Neural crest cell (in vitro differentiated cells): ENCODE measurements at places on chromosomes 2 and 18. TPM values are rescaled to one million over a fixed set of nuclear protein-coding genes. Genes with fewer than 3 reads are reported as not detected.
A peak's percentile ranks its signal among the peaks of the same experiment; 100 is the strongest.

- peaks cover 56% of the 10 kb centered on the region for H3K4me1 ChIP-seq
- H3K27ac ChIP-seq = no peak overlapping the region
- no peak overlapping the region for H3K4me3 ChIP-seq
- no peaks in the 10 kb centered on the region for H3K27me3 ChIP-seq
- H3K36me3 ChIP-seq = peaks cover 1% of the 10 kb centered on the region
- no peak for DNase-seq
Measured at GRCh38 chr2:191318037-191318728, 73.0 kb downstream of the MYO1B start.

Gene HS1BP3
- 19.4 and 19.6 TPM in 2 replicates for total RNA-seq

DNA sequence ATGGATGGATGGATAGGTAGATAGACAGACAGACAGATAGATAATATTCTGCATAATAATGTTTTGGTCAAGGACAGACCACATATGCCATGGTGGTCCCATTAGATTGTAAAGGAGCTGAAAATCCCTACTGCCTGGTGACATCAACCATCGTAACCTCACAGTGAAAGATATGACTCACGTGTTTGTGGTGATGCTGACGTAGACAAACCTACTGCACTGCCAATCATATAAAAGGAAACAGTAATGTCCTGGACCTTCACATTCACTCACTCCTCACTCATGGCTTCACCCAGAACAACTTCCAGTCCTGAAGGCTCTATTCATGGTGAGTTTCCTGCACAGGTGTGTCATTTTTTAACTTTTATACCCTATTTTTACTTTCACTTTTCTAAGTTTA lies 202.9 kb upstream of the TPO start:
- H3K4me1 ChIP-seq = no peaks in the 10 kb centered on the region
- H3K27ac ChIP-seq = no peak overlapping the region
- peaks cover 10% of the 10 kb centered on the region for H3K27me3 ChIP-seq
- no peak for DNase-seq
- H3K36me3 ChIP-seq = peaks cover 3% of the 10 kb centered on the region

GRCh38 chr2:156300337-156300736 lies 32.2 kb downstream of the NR4A2 start:
- H3K27me3 ChIP-seq = no peaks in the 10 kb centered on the region
- H3K36me3 ChIP-seq = no peaks in the 10 kb centered on the region
- no peak for DNase-seq
- H3K27ac ChIP-seq = no peak overlapping the region

GRCh38 chr2:132668189-132668823 lies 1.7 kb downstream of the LYPD1 start:
- peaks cover 27% of the 10 kb centered on the region for H3K27me3 ChIP-seq
- peak overlapping the region; percentile 93 for H3K4me3 ChIP-seq
- H3K4me1 ChIP-seq = peaks cover 37% of the 10 kb centered on the region
- no peak overlapping the region for H3K27ac ChIP-seq
- peak; percentile 51 for DNase-seq

- DNase-seq = no peak
- H3K36me3 ChIP-seq = peaks cover 2% of the 10 kb centered on the region
- no peaks in the 10 kb centered on the region for H3K4me1 ChIP-seq
Measured at GRCh38 chr2:106782681-106783080, 103.3 kb downstream of the ST6GAL2 start.

- no peak for DNase-seq
- no peak overlapping the region for H3K4me3 ChIP-seq
- H3K36me3 ChIP-seq = peaks cover 3% of the 10 kb centered on the region
Measured at GRCh38 chr2:27977731-27978312, 87.3 kb downstream of the BABAM2 start.

GRCh38 chr2:201366146-201366545 lies 9.0 kb upstream of the FLACC1 start:
- no peaks in the 10 kb centered on the region for H3K4me1 ChIP-seq
- peaks cover 61% of the 10 kb centered on the region for H3K36me3 ChIP-seq
- no peak for DNase-seq
- H3K27ac ChIP-seq = no peak overlapping the region
- H3K4me3 ChIP-seq = no peak overlapping the region

GRCh38 chr2:168348076-168348475 lies 100.7 kb upstream of the STK39 start:
- peak overlapping the region; percentile 66 for H3K4me3 ChIP-seq
- H3K4me1 ChIP-seq = peaks cover 14% of the 10 kb centered on the region

DNA sequence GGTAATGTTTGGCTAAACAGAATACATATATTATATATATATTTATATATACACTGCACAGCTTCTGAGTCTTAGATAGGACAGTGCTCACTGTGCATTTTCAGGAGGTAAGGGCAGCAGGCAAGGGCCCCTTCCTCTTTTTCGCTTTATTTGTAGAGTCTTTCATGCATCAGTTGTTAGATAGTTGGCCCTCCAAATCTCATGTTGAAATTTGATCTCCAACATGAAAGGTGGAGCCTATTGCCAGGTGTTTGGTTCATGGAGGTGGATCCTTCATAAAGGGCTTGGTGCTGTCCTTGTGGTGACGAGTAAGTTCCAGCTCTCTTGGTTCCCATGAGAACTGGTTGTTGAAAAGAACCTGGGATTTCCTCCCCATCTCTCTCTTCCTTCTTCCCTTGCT lies 48.1 kb downstream of the TSN start:
- no peak overlapping the region for H3K4me3 ChIP-seq
- H3K27me3 ChIP-seq = no peaks in the 10 kb centered on the region
- peaks cover 8% of the 10 kb centered on the region for H3K36me3 ChIP-seq
- no peak overlapping the region for H3K27ac ChIP-seq
- no peak for DNase-seq

GRCh38 chr18:78679031-78679430 lies 300.6 kb upstream of the SALL3 start:
- no peaks in the 10 kb centered on the region for H3K27me3 ChIP-seq
- no peak for DNase-seq
- H3K27ac ChIP-seq = no peak overlapping the region

DNA sequence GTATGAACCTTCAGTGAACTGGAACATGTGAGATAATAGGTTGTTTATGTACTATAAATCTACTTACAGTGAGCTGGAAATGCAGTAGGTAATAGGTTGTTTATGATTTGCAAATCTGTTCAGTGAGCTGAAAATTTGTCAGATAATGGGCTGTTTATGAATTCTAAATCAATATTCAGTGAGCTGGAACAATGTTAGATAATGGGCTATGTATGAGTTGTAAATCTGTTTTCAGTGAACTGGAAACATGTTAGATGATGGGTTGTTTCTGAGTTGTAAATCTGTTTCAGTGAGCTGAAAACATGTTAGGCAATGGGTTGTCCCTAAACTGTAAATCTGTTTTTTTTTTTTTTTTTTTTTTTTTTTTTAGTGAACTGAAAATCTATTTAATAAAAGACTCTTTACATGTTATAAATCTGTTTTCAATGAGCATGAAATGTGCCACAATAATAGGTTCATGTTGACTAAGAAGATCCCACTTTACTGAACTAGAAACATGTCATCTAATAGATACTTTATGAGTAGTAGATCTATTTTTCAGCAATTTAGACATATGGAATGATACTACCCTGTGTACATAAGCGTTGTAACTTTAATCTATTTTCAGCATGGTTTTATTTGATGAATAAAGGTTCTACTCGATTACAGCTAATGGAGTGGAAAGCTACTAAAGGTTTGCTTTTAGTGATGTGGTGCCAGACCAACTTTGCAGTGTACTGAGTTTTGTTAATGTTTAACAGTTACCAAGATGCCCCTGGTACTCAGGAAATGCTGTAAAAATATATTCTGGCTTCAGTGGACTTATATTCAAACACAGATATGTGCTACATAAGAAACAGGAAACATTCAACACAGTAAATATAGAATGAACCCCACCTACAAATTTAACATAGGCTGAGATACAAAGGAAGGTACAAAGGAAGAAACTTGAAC lies 1471.8 kb downstream of the LRP1B start:
- H3K27me3 ChIP-seq = no peaks in the 10 kb centered on the region
- no peak overlapping the region for H3K27ac ChIP-seq
- no peaks in the 10 kb centered on the region for H3K36me3 ChIP-seq
- no peaks in the 10 kb centered on the region for H3K4me1 ChIP-seq

Gene MOCOS
- total RNA-seq = 2.6 TPM in 2 replicates

GRCh38 chr2:28545590-28546200 lies 49.8 kb downstream of the PLB1 start:
- H3K27me3 ChIP-seq = no peaks in the 10 kb centered on the region
- no peaks in the 10 kb centered on the region for H3K36me3 ChIP-seq
- H3K27ac ChIP-seq = no peak overlapping the region

DNA sequence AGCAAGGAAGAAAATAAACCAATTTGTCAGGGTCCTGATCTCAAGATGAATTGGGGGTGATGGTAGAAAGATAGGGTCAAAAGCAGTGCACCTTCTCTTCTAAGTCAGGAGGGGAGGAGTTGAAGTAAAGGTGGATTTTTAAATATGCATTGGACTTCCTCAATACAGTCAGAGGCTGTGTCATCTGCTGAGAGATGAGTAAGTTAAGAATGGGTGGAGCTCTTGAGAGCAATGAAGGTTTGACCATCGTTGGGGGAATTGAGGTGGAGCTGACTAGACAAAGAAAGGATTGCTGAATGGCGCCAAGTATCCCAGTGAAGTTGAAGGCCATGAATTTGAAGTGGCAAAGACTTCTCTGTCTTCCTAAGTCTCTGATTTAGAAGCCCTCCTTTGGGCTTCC lies 18.4 kb upstream of the CPO start:
- no peak overlapping the region for H3K27ac ChIP-seq
- peaks cover 14% of the 10 kb centered on the region for H3K36me3 ChIP-seq
- no peaks in the 10 kb centered on the region for H3K4me1 ChIP-seq
- no peaks in the 10 kb centered on the region for H3K27me3 ChIP-seq
- no peak overlapping the region for H3K4me3 ChIP-seq
- DNase-seq = no peak

DNA sequence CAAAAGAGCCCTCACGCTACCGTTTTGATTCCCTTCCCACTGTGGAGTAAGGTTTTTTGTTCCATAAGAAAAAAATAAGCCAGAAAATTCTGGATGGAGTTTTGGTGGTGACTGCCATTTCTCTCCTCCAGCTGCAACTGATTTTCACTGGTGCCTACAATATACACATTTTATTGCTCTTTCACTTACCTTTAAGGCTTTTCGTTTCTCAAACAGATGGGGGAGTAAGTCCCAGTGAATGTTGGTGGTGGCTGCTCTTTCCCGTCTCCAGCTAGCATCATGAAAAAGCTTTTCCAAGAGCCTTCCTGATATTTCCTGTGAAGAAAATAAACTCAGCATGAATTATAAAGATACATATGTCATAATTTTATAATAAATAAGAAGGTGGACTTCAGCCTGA lies 932.5 kb upstream of the PIK3C3 start:
- H3K36me3 ChIP-seq = no peaks in the 10 kb centered on the region
- no peak for DNase-seq
- H3K27ac ChIP-seq = no peak overlapping the region
- no peaks in the 10 kb centered on the region for H3K27me3 ChIP-seq
- no peak overlapping the region for H3K4me3 ChIP-seq
- peaks cover 7% of the 10 kb centered on the region for H3K4me1 ChIP-seq

- H3K36me3 ChIP-seq = no peaks in the 10 kb centered on the region
- no peak for DNase-seq
- no peaks in the 10 kb centered on the region for H3K4me1 ChIP-seq
- H3K27me3 ChIP-seq = no peaks in the 10 kb centered on the region
- no peak overlapping the region for H3K4me3 ChIP-seq
Measured at GRCh38 chr18:31261792-31262582, 56.0 kb upstream of the DSG1 start.

Gene GPR39
- 0.25 and 0.35 TPM in 2 replicates for total RNA-seq

- no peak overlapping the region for H3K27ac ChIP-seq
- peaks cover 33% of the 10 kb centered on the region for H3K4me1 ChIP-seq
- H3K4me3 ChIP-seq = no peak overlapping the region
- DNase-seq = no peak
- no peaks in the 10 kb centered on the region for H3K27me3 ChIP-seq
Measured at GRCh38 chr2:43417300-43417699, 178.5 kb downstream of the THADA start.

GRCh38 chr2:219278655-219279150 lies 463 bp upstream of the DNAJB2 start:
- H3K36me3 ChIP-seq = no peaks in the 10 kb centered on the region
- peaks cover 27% of the 10 kb centered on the region for H3K4me1 ChIP-seq
- H3K27ac ChIP-seq = peak overlapping the region; percentile 92
- H3K27me3 ChIP-seq = peaks cover 20% of the 10 kb centered on the region

GRCh38 chr18:3683483-3683882 lies 233.5 kb downstream of the TGIF1 start:
- H3K4me3 ChIP-seq = no peak overlapping the region
- DNase-seq = no peak
- no peak overlapping the region for H3K27ac ChIP-seq
- peaks cover 3% of the 10 kb centered on the region for H3K4me1 ChIP-seq

Gene SNED1
- total RNA-seq = 0.16 and 0.30 TPM in 2 replicates

GRCh38 chr2:231672617-231673347 lies 35.5 kb upstream of the PTMA start:
- H3K4me1 ChIP-seq = peaks cover 29% of the 10 kb centered on the region
- H3K27me3 ChIP-seq = no peaks in the 10 kb centered on the region
- H3K27ac ChIP-seq = no peak overlapping the region
- no peak overlapping the region for H3K4me3 ChIP-seq

Gene ARHGEF33
- 0.59 and 1.1 TPM in 2 replicates for total RNA-seq

- DNase-seq = no peak
- H3K27ac ChIP-seq = peak overlapping the region; percentile 69
- H3K36me3 ChIP-seq = no peaks in the 10 kb centered on the region
- no peak overlapping the region for H3K4me3 ChIP-seq
- H3K27me3 ChIP-seq = peaks cover 7% of the 10 kb centered on the region
- peaks cover 16% of the 10 kb centered on the region for H3K4me1 ChIP-seq
Measured at GRCh38 chr2:169110916-169111315, 41.6 kb downstream of the DHRS9 start.

- no peak for DNase-seq
- H3K27ac ChIP-seq = no peak overlapping the region
- peaks cover 14% of the 10 kb centered on the region for H3K4me1 ChIP-seq
- H3K27me3 ChIP-seq = no peaks in the 10 kb centered on the region
Measured at GRCh38 chr2:203870481-203870880, 2.9 kb downstream of the CTLA4 start.

Gene IWS1
- total RNA-seq = 59.4 and 63.0 TPM in 2 replicates

- DNase-seq = no peak
- no peak overlapping the region for H3K4me3 ChIP-seq
- H3K36me3 ChIP-seq = no peaks in the 10 kb centered on the region
- H3K4me1 ChIP-seq = no peaks in the 10 kb centered on the region
- no peak overlapping the region for H3K27ac ChIP-seq
- H3K27me3 ChIP-seq = no peaks in the 10 kb centered on the region
Measured at GRCh38 chr2:142300517-142300916, 169.7 kb upstream of the LRP1B start.

DNA sequence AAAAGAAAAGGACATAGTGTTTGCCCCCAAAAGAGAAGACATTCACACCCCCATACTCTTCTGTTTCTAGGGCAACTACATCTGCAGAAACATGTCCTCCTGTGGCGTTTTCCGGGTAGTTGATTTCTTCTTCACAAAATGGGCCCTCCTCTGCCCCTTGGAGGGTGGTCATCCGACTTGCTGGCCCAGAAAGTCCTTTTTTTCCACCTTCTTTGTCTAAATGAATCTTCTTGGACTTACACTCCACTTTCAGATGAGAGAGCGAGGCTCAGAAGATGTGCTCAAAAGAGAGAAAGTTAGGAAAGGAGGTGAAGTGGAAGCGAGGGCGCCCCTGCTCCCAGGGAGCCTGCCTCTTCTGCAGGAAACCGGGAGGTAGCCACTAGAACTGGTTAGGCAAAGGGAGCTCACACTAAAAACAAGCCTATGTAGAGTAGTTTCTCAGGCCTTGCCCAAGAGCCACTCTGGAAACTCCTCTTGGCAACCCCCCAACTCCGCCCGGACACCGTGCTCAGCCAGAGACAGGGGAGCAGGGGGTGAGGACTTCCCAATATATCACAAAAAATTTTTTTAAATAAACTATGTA lies 10.2 kb upstream of the SIX3 start:
- no peaks in the 10 kb centered on the region for H3K36me3 ChIP-seq
- no peak overlapping the region for H3K27ac ChIP-seq
- no peak for DNase-seq
- peaks cover 94% of the 10 kb centered on the region for H3K27me3 ChIP-seq
- H3K4me3 ChIP-seq = peak overlapping the region; percentile 39

Gene ITPRID2
- total RNA-seq = 115 and 133 TPM in 2 replicates
